Smooth muscle cell of the brain vasculature (primary cell): ENCODE measurements at places on chromosomes 1 and 21.

DNA sequence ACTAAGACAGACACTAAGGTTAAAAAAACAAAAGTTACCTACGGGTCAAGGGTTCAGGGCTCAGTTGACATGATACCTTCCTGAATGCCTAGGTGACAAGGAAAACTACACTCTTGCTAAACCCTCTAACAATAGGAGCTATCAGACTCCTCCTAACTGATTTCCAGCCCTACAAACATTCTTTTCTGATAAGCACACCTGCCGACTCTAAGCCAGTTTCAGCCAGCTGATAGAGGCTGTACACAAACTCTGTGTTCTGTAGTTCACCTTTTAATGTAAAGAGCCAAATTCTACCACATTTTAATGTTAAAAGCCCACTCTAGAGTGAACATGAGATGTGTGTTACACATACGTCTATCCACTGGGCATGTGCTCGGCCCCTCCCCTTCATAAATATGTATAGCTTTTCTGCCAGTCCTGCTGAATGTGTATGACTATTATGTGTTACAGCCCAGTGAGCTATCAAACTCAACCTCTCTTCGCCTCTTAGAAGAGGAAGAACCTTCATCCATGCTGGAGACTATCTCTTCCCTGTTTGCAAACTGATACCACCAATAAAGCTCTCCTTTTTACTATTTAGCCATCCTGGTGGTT is 40.0 kb upstream of the FAM163A start:
- DNase-seq, result no peak

DNA sequence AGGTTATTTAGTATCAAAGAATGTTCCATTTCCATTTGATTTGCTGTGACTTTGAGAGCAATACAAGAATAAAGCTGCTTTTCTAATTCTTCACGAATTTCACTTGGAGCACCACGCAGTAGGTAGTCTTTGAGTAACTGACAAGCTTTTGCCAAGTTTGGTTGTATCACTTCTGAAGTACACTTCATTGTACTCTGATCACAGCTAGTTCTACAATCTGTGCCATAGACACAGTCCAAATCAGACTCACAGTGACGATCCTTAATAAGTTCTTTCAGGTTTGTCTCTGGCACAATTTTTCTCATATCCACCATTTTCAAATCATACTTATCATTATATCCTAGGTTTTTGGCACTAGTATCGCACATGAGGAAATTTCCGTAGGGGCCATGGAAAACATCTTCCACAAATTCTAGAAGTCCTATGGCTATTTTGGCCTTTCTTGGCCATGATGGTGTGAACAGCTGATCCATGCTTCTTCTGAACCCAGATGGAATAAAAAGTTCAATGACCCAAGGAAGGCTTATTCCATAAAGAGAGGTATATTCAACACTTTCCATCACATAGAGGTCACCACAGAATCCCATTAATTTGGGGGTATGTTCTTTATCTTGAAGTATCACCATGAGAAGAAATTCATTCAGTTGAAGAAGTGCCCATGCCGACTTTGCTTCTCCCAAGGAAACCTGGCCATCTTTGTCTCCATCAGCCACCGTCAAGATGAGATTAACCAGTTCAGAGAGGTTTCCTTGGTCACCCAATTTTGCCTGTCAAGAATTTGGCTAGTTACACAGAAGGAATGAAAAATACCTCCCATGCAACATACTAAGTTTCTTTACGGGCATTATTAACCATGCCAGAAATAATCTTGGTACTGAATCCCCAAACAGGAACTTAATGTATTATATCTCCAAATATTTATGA is 11.9 kb downstream of the RPL5 start:
- no peak for DNase-seq

DNA sequence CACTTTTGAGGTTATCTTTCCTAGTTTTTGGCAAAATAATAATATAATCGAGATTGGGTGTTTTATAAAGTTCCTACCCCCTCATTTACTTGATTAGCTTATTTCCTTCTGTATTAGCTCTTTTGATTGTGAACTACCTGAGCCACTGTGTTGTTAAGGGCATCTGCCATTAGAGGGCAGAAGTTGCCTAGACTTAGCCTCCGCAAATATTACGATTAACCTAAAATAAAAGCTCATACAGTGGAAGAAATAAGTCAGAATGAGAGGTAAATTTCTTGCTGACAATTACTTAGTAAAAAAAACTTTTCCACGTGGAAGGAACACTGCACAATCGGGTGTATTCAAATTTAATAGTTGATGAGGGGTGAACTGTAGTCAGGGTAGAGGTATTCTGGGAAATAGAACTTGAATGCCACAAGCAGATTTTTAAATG is 2.3 kb downstream of the H3-3A start:
- DNase-seq, result no peak

GRCh38 chr1:236602171-236602570 is 2.1 kb downstream of the HEATR1 start:
- no peak for DNase-seq

GRCh38 chr1:177035586-177035985 is 128.9 kb downstream of the ASTN1 start:
- DNase-seq, result no peak

- DNase-seq, result no peak
These were observed 1.9 kb downstream of the ITPKB start for GRCh38 chr1:226736908-226737818.

GRCh38 chr1:54543729-54544496 is 4.1 kb upstream of the ACOT11 start:
- DNase-seq, result no peak

DNA sequence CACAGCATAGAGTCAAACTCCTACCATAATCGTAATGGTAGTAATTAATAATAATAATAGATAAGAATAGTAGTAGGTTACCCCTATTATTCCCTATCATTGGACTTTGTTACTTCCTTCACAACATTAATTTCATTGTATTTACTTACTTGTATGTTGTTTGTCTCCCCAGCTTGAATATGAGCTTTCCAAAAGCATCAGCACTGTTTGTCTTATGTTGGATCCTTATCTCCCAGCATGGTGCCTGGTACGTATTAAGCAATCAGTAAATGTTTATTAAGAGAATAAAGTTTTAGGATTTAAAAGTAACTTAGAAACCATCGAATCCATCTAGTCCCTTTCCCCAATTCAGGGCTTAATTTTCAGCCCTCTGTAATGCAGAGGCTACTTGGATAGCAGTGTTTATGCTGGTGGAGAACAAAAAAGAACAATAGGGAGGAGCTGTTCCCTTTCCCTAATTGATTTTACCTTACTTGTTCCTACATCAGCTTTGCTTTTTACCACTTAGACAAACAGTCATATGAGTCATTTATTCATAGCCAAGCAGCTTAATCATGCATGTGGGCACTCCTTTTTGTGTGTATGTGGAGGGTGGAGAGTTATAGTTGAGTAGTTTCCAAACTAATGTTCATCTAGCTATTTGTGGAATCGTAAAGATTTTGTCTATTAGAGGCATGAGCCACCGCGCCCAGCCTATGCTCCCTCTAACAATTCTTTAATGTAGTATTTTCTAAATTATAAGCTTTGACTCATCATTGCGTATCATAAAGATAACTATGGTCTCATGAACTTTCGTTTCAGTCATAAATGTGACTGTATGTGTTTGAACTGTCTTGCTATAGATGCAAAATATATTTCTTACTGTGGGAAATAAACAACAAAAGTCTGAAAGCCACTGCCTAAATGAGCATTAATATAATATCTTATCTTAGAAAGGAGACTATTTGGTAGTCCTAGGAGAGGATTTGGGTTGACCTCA is 20.9 kb upstream of the DR1 start:
- no peak for DNase-seq

- no peak for DNase-seq
These were observed 7.6 kb upstream of the RASAL2 start for GRCh38 chr1:178086294-178086693.

GRCh38 chr1:213276236-213276635 is 225.2 kb downstream of the RPS6KC1 start:
- DNase-seq, result no peak

DNA sequence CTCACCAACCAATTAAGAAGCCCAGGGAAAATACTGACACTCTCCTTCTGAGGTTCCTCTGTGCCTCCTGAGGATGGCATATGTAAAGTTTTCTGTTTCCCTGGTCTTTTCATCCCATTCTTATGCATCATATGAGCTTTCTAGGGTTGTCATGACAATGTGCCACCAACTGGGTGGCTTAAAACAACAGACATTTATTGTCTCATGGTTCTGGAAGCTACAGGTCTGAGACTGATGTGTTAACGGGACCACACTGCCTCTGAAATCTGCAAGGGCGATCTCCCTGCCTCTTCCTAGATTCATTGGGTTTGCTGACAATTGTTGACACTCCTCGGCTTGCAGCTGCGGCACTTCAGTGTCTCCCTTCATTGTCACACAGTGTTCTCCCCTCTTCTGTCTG is 308.4 kb downstream of the RGS7 start:
- no peak for DNase-seq

- no peak for DNase-seq
These were observed 30.5 kb downstream of the TMEM53 start for GRCh38 chr1:44643721-44644334.

- no peak for DNase-seq
These were observed 841 bp downstream of the ADSS2 start for GRCh38 chr1:244450597-244451538.

DNA sequence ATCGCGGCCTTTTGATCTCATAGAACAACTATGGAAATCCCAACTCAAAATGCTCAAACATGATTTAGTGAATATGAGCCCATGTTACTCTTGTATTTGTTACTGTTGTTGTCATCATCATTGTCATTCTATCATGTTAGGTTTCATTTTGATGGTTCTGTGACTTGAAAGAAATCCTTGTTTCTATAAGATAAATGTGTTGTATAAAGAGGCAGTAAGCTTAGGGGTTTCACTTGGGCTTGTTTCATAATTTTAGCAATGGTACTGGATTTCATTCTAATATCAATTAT is 15.3 kb upstream of the GBP5 start:
- no peak for DNase-seq

GRCh38 chr21:16084776-16085364 is 355.1 kb downstream of the USP25 start:
- DNase-seq, result no peak

DNA sequence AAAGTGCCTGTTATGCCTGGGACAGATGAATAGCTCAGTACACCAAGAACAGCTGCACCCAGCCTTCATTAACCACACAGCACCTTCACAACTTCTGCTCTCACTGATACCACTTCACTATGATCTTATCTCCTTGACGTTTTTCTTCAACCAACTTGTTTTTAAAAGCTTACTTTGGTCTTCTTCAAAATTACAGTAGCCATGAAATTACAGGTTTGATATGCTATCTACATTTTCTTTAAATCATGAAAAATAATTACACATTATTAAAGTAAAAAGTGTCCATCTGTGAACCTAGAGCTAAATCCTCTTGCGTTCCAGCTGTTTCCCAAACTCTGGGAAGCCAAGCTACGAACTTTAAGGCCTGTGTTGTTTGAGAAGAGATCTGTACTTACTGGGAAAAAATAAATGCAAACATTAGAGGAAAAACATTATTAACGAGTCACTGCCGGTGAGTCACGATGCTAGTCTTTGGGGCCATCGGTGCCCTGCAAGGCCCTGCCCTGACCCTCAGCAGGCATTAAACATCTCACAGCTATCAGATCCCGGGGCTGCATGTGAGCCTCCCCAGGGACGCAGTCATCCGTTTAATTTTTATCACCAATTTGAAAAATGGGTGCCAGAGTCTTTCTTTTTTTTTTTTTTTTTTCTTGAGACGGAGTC is 56.3 kb upstream of the GPR153 start:
- peak; percentile 20 for DNase-seq

GRCh38 chr1:204868340-204868700 is 2.3 kb upstream of the NFASC start:
- DNase-seq, result no peak

- no peak for DNase-seq
These were observed 167.9 kb downstream of the KIF26B start for GRCh38 chr1:245322673-245323072.

DNA sequence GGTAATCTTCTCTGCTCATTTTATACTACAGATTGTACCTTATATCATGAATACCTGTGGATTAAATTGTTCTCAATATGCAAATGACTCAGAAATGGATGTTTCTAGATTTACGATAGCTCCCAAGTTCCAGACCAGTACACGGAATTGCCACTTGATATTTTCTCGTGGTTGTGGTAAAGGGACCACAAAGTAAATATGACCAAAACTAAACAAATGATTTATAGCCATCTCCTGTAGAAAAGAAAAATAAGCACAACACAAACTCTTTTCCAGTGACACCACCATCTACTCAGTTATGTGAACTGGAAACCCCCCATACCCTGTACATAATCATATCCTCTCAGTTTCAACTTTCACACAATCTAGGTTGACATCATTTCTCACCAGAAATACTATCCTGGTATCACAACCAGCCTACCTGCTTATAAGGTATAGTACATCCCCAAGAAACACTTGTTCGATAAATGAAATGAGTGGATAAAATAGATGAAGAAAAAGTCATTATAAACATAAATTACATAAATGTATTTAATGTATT is 172.3 kb downstream of the ADGRL4 start:
- no peak for DNase-seq

GRCh38 chr1:28127617-28128257 is 39.3 kb upstream of the EYA3 start:
- DNase-seq, result no peak

DNA sequence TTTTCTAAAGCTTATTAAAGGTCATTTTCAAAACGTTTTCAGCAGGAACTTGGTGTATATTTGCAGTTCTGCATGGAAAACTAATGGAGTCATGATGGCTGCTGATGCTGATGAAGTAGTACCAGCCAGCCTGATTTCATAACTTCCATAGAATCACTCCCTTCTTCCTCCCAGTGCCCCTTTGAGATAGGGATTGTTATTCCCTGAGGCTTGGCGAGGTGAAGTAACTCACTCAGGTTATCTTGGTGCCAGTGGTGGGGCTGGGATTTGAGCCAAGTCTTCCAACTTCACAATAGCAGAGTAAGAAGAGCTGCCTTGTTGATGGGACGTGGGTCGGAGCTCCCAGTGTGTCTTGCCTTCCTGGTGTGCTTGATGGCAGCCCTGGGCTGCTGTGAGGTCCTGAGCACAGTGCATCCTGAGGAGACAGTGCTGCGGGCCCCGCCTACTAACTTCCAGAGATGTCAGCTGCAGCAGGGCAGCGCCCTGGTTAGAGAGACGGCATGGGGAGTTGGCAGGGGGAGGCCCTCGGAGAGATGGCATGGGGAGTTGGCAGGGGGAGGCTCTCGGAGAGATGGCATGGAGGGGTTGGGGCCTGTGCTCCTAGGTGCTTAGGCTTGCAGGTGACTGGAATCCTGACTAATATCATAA is 92.6 kb downstream of the PCBP3 start:
- DNase-seq, result no peak

DNA sequence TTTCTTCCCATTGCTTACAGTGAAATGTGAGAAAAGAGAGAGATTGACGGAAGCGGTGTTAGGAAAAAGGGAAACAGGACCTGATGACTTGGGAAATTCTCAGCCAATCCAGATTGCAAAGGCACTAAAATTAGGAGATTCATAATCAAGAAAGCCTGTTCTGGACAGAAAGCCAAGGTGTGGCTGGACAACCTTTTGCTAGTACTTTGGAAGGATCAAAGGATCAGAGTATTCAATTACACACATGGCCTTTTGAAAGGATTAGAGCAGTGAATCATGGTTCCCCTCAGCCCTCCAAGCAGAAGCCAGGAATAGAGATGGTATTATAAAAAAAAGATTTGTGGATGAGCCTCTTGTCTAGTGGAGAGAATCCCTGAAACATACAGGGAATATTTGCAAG is 669.8 kb upstream of the ADAMTS5 start:
- DNase-seq, result no peak
